ENCODE measurements at places on chromosomes 4 and X.

DNA sequence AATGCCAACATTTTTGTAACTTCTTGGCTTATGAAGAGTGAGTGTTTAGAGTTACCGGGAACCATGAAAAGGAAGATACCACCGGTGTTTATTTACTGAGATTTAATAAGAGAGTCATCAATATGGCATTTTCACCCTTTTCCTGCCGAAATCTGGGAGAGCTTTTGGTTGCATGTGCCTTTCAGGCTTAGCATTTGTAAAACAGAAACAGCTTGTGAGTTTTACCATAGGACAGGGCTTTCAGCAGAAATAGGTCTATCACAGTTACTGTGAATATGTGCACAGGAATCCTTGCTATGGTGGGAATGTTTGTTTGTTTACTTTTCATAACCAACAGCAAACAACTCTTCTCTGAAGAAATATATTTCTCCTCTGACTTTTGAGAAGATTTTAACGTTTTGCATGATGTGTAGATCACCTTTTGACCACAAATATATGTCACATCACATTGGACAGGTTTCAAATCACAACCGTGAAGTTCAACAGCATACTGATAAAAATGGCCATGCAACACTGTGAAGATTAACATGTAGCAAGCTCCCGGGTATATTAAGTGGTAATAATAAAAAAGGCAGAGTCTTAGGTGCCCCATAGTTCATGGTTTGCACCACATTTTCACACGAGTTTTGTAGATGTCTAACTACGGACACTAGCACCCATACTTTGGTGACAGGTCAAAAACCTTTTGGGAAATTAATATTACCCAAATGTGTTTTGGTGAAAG is 21.3 kb downstream of the ARHGAP24 start:
- DNase-seq = no peak

- DNase-seq = no peak
These were observed 587.5 kb downstream of the MID1IP1 start for GRCh38 chrX:39388730-39389129.

GRCh38 chrX:28311466-28311865 is 275.8 kb upstream of the IL1RAPL1 start:
- no peak for DNase-seq

- DNase-seq = no peak
These were observed 62.5 kb downstream of the FSTL5 start for GRCh38 chr4:162101337-162101736.

DNA sequence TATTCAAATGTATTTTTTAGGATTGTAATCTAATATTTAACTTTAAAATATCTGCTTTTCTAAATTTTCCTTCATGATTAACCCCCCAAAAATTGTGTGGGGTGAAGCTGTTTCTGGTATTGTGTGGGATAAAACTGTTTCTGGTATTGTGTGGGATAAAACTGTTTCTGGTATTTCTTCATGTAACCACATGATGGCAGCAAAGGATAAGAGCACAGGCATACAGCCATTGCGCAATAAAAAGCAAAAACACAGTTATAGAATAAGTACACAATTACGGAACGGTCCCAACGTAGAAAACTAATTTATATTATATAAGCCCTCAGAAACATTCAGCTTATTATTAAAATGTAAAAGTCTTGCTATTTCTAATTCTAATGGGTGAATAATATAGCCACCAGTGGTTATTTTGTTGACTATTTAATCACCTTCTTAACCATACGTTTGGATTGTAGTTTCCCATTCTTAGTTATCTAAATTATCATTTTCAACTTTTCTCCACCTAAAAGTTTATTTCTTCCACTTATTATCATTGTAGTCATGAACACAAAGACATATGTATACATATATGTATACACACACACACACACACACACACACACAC is 333.9 kb upstream of the FSTL5 start:
- peak; percentile 7 for DNase-seq

DNA sequence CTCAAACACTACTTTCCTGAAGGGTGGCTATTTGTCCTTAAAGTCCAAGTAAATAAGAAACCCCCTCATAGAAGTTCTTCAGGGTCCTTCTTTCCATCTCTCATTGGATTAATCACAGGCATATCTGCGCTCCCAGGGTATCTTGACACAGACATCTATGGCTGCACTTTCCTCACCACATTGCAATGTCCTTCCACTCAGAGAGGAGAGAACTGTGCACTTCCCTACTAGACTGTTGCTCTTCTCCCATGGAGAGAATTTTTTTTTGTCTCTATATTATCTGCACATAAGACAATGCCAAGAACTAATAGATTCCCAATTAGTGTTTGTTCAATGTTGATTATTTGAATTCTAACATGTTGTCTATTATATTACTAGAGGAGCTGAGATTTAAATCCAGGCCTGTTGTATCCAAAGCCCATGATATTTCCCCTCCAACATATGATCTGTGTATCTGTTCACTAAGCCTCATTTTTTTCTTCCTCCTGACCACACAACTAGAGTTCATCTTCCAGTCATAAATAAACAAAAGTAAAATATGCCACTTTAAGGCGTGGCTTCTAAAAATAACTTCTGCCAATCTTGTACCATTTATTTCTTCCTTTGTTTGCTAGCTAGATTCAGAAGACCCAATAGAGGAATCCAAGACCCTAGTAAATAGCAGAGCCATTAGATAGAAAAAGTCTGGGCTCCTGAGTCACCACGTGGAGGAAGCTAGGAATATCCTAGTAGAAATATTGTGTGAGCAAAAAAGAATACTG is 61.5 kb upstream of the FAM241A start:
- no peak for DNase-seq

- DNase-seq = no peak
These were observed 13.1 kb upstream of the PRDM8 start for GRCh38 chr4:80184053-80184824.

DNA sequence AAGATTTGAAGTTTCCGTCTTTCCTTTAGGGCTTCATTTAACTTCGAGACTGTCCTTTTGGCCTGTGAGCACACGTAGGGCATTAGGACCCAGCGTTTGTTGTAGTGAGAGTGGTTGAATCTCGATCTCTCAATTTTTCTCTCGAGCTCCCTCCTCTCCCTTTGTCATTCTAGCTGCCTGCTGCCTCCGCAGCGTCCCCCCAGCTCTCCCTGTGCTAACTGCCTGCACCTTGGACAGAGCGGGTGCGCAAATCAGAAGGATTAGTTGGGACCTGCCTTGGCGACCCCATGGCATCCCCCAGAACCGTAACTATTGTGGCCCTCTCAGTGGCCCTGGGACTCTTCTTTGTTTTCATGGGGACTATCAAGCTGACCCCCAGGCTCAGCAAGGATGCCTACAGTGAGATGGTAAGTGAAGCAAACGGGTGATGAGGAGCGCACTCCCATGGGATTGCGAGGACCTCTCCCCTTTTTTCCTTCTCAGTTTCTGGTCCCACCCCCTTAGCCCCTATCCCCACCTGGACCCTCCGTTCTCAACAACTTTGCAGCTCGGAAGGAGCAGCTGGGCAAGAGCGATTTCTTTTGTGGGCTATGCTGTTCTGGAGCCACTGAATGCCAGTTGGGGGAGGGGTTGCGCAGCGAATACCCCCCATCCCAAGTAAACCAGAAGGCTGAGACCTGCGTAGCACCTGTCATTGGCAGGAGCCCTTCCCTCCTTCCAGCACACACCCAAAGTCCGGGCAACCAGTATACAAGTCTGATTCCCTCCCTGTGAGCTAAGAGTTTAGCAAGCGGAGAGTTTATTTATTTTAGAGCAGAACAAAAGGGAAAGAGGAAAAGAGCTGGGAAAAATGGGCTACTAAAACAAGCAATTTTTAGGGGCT is at the start of gene TMEM35A:
TMEM35A (plus strand) TSS at position 164 of the 883 bp plus-strand sequence; CDS start at position 288, 124 bp downstream.
- no peak for DNase-seq

GRCh38 chr4:184444953-184445309 is 29.4 kb downstream of the IRF2 start:
- DNase-seq = no peak

DNA sequence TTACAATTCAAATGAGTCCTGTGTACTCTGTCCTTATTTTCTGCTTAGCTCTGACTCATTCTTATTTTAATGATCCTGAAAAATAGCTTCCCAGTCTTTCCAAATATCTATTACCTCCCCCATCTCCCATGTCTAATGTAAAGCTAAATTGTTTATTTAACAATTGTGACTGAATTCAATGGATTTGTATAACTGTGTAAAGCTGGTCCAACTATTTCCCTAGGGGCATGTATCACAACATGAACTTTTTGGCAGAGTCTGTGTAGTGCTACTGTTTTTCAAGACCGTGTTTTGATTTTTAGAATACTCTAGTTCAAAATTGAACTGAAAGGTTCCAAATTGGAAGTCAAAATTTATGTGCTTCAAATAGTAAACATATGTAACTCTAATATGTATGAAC is 67.8 kb downstream of the SPCS3 start:
- no peak for DNase-seq

GRCh38 chr4:110164856-110165255 is 33.6 kb downstream of the ELOVL6 start:
- no peak for DNase-seq

- no peak for DNase-seq
These were observed 69.2 kb downstream of the SORBS2 start for GRCh38 chr4:185742766-185743165.

DNA sequence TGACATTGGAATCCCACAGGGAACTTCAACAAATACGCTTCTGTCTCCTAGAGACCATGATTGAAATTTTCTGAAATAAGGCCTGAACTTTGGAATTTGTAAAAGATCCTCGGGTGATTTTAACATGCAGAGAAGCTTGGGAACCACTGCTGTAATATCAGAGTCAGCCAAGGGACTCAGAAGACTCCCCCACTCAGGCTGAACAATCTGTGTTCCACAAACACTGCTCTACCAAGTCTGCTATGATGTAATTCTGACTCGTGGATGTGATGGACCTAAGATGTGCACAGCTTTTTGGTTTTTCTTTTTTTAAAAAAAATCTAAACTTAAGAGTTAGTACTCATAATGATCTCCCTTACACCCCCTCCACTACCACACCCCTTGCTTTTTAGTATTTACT is 26.0 kb downstream of the LRP2BP start:
- no peak for DNase-seq

GRCh38 chrX:124239324-124239723 is 93.1 kb upstream of the TEX13D start:
- no peak for DNase-seq

- no peak for DNase-seq
These were observed 22.7 kb upstream of the TBC1D14 start for GRCh38 chr4:6886886-6887285.

GRCh38 chrX:1521459-1521956 is 15.5 kb downstream of the P2RY8 start:
- no peak for DNase-seq

DNA sequence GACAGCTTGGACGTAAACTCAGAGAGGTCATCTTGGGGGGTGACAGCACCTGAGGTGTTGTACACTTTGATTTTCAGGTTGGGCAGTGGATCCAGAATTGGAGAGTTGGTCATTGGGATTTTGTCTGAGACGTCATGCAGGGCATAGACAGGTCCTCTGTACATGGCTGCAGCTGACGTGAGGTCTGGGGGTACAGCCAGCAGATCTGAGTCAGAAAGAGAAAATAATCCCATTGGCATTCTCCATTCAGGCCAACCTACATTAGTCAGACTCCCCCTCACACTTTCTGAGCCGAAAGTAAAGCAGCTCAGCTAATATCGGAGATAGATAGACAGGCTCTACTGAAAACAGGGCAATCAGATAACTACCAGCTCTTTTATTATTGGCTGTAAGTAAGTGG is 329.7 kb downstream of the UNC5C start:
- DNase-seq = peak; percentile 29

- DNase-seq = no peak
These were observed 1.2 kb downstream of the SLC39A8 start for GRCh38 chr4:102343964-102344519.

DNA sequence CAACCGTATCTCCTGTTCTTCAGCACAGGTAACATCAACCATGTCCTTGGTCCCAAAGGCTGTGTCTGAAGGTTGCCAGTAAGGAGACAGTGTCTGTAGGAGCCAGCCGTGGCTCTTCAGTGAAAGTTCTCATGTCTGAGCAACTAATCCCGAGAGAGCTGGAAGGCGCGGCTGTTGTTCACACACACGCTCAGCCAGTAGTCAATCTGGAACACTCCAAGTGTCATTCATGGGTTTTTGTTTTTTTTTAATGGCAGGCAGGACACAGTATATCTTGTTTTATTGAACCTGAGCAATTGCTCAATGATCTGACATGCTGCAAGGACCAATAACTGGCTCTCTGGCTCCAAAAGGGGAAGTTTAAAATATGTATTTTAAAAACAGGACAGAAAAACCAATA is 48.4 kb upstream of the MAP3K15 start:
- no peak for DNase-seq

- DNase-seq = no peak
These were observed 55.5 kb upstream of the PCDH18 start for GRCh38 chr4:137587796-137588195.

All from AG09309 (cell line).